ENCODE measurements at places on chromosomes 5 and 9.

DNA sequence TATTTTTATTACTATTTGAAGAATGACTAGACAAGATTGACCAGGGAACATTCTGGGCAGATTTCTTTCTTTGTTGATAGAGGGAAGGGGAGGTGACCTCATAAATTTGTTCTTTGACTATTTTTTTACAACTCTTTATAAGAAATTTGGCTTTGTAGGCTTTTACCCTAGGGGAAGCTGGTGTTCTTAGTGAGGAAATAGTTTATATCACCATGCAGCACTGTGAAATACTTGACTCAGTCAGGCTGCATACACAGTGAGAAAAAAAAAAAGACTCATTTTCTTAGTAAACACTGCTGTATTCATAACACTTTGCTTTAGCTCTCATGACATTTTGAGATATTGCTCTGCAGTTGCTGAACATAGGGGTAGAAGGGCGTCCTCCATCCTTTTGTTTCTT lies 336.6 kb upstream of the PIK3R1 start:
- DNase-seq: no peak

DNA sequence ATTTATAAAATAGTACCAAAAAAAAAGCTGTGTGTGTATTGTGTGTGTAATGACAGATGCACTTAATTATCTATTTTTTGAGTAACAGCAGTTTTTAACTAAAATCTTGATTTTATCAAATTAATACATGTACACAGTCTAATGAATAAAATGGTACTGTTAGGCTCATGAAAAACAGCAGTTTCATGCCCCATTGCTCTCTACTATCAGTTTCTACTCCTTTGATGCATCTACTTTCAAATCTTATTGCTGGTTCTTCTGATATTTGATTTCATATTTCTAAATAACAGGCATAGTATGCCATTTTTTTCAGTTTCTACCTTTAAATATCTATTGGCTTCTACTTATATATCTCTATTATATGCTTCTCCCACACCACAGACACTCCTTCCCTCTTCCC lies 117.4 kb downstream of the CCDC171 start:
- DNase-seq: no peak

DNA sequence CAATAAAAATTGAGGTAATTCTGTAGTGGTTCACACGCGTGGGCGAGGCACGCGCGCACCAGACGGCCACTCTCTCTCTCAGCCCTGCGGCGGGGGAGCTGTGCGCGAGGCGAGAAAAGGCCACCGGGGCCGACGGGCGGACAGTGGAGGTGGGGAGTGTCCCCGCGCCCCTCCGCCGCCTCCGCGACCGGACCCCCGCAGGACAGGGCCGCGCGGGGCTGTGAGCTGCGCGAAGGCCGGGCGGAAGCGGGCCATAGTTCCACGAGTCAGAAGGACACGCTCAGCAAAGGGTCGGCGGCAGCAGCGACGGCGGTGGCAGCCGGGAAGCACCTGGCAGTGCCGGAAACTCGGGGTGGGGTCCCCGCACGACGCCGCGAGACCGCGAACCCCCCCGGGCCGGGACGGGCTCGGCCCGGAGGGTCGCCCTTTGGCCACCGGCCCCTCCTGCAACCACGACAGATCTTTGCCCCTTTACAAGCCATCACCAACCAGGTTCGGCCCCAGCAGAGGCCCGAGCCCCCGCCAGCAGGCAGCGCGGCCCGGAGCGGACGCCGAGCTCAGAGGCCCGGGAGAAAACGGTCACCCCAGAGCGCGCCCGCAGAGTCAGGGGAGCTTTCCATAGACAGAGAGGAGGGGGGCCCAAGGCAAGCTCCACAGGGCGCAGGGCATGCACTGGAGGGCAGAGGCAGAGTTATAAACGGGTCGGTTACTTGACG lies 60.9 kb downstream of the ZNF354C start:
- no peak for DNase-seq

GRCh38 chr5:108735790-108736189 lies 11.9 kb upstream of the FER start:
- no peak for DNase-seq

GRCh38 chr5:107289030-107289714 lies 381.6 kb downstream of the EFNA5 start:
- DNase-seq: no peak

- DNase-seq: no peak
Observed at GRCh38 chr9:115743709-115744605, 409.6 kb upstream of the PAPPA start.
